ENCODE measurements at places on chromosomes 2 and 18. TPM values are rescaled to one million over a fixed set of nuclear protein-coding genes. Genes with fewer than 3 reads are reported as not detected.

SLC40A1 gene
- 3.0 TPM for total RNA-seq

POMC gene
- 6.8 TPM for total RNA-seq

DNA sequence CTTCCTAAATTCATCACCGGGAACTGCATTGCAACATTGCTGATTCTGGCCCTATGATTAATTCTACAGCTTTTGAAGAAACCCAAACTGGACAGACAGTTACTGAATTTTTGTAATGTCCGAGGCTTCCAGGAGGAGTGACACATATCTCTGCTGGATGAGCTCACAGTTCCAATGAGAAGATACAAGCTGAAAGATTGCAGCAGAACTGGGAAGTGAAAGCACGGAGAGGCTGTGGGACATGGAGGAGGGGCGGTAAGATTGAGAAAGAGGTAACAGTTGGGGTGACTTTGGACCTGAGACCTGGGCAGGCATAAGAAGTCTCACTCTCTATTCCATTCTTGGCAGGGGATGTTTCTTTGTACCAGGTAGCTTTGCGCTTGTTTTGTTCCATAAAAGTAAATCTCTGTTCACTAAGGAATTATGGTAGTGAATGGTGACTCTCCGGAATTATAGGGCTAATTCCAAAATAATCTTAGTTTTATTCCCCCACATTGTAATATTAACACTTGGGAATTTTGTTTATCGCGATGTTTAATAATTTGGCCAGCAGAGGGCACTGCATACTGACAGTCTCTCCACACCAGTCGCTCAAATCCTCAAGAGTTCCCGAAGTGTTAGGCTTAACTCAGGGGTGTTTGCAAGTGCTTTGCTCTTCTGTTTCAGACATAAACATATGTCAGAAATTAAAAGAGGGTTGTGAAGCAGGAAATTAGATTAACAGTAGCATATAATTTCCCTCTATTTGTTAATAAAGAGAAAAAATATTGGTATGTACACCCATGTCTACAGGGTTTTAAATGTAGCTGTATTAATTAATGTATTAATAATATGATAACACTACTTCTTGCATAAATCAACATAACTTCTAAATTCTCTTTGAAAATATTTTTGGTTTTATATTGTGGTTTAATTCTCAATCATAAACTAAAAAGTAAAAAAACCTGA is 201.4 kb downstream of the SOCS6 start:
- DNase-seq: no peak

UGT1A10 gene
- total RNA-seq: not detected

- DNase-seq: peak; percentile 42
These were observed 32.8 kb upstream of the DNAH7 start for GRCh38 chr2:196101325-196101991.

DNA sequence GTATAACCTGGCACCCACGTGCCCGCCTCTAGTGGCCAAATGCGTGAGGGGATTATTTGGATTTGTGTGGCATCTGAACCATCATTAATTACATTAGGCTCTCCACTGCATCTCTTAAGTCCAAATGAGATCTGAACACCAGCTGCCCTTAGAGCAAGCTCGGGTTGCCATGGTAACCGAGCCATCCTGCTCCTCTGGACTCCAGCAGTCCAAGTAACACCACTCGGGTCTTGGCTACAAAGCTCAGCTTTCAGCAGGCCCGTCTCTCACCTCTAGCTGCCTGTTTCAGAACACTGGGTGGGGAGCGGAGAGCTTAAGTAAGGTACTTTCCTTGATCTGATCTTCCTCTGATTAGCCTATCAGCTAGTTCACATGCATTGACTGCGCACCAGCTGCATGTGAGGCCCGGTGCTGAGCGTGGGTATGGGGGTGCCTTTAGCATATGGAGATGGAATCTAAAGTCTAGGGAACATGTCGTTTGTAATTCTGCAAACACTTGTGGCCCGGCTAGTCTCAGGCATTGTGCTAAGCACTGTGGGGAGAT is 14.1 kb upstream of the CYS1 start:
- DNase-seq: no peak

ST6GAL2 gene
- total RNA-seq: not detected

DNA sequence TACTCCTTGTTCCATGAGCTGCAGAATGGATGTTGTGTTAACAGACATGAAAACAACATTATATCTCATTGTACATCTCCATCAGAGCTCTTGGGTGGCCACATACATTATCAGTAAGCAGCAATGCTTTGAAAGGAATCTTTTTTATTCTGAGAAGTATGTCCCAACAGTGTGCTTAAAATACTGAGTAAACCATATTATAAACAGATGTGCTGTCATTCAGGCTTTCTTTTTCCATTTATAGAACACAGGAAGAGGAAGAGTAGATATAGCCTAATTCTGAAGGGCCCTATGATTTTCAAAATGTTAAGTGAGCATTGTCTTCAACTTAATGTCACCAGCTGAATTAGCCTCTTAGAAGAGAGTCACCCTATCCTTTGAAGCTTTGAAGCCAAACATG is 44.3 kb upstream of the CABYR start:
- DNase-seq: no peak

DNA sequence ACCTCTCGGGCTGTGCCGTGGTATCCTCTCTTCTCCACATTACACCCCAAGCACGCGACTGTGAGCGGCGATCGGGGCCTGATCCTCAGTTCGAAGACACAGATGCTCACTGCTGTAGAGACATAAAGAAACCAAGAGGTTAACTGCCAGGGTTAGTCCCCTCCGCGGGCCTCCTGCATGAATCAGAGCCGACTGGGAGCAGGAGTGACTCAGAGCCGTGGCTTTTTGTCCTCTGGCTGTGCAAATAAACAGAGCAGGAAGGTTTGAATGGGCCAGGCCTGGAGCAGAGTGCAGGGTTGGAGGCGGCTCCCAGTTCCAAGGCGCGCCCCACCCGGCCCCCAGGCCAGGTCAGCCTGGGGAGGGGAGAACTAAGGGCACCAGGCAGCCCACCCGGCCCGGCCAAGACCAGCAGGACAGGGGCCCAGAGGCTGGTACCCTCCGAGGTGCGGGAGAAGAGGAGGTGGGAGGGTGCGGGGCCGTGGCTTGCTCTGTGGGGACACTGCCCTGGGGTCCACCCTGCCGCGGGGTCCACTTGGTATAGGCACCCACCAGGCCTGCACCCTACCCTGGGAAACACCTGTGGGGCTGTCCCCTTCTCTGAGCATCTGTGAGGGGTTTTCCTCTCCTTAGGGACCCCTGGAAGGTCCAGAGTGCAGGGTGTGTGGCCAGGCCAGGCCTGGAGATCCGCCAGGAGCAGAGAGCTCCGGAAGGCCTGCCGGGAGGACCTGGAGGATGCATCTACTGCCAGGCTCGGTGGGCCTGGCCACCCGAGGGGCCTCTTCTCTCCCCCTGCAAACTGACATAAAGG is 16.5 kb downstream of the TWIST2 start:
- DNase-seq: peak; percentile 42

GPR45 gene
- not detected for total RNA-seq

- peak; percentile 80 for DNase-seq
These were observed 33.2 kb upstream of the FOSL2 start for GRCh38 chr2:28359222-28360057.

- DNase-seq: no peak
These were observed 78.6 kb downstream of the VAPA start for GRCh38 chr18:9992300-9992972.

- DNase-seq: no peak
These were observed 24.8 kb downstream of the MAP3K2 start for GRCh38 chr2:127362971-127363370.

GRCh38 chr2:217249121-217250012 is 389.5 kb upstream of the TNP1 start:
- no peak for DNase-seq

DNA sequence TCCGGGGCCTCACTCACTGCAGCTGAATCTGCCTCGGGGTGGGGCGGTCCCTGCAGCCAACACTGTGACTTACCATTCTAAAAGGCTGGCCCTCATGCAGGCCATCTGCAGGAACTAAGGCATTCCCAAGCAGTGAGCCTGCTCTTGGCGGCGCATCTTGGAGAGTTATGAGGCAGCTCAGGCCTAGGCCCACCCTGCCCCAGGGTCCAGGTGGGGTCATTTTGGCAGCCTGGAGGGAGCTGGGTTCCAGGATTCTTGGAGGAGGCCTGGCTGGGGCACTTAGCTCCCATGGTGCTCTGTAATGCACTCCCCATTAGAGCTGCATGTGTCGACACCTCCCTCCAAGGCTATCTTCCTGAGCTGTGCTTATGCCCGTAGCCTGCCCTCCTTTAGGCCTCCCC is 14.8 kb upstream of the BIN1 start:
- DNase-seq: no peak

DNA sequence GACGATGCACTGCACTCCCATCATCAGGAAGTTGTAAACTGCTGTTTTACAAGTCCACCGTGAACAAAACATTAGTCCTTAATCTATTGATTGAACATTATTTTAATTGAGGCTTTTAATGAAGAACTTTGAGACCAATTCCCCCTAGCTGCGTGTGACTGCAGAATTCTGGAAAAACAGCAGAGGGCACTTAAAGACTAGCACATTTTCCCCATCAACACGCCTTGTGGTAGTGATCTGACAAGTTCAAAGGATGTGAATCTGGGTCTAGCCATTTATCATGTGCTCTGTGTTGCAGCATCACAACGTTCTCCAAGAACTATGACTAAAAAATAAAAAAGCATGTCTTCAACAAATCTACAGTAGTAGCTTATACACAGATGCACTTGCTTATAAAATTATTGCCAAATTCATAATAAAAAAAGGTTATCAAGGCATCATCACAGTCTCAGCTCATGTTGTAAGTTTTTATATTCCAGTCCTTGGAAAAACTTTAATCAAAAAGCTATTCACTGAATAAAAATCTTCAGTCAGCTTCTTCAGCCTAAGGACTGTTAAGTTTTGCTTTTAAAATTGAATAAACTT is 35.8 kb downstream of the SKOR2 start:
- peak; percentile 17 for DNase-seq

ITGA4 gene
- total RNA-seq: 74.8 TPM

VPS54 gene
- 10.1 TPM for total RNA-seq

FKBP1B gene
- 0.99 TPM for total RNA-seq

HOXD4 gene
- not detected for total RNA-seq

- no peak for DNase-seq
These were observed 24.5 kb downstream of the MC2R start for GRCh38 chr18:13890761-13891361.

- DNase-seq: no peak
These were observed 12.2 kb downstream of the SCN2A start for GRCh38 chr2:165251366-165251765.

- DNase-seq: no peak
These were observed 416.3 kb downstream of the LRP1B start for GRCh38 chr2:141714496-141714895.

DNA sequence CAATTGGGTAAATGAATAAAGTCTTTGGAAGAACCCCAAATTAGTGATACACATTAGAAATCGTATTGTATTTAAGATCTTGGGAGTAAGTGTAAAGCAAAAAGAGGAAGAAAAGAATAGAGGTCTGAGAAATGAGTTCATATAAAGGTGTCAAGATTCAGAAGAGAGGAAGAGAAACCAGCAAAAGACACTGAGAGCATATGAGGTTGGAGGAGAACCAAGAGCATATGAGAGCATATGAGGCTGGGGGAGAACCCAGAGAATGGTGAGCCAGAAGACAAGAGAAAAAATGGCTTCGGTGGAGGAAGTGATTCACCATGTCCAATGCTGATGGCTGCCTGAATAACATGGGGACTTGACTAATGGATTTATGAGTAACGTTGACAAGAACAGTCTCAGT is 620.1 kb upstream of the GCFC2 start:
- no peak for DNase-seq

MOCOS gene
- total RNA-seq: 0.16 TPM

DNA sequence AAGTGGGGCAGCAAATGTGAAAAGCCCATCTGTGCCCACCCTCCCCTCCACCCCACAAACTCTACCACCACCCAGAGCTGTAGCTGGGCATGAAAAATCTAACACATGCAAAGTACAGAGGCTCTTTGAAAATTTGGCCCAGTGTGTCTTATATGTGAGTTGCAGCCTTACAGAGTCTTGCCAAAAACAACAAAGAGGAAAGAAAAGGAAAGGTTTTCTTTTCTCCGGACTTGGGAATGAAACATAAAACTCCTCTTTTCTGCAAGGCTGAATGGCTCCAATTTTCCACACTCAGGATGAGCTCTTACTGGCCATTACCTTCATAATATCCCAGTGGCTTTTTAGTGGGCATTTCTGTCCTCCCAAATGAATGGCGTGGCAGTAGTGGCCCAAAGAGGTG is 27.9 kb upstream of the POU3F3 start:
- no peak for DNase-seq

ADCYAP1 gene
- total RNA-seq: not detected

DNA sequence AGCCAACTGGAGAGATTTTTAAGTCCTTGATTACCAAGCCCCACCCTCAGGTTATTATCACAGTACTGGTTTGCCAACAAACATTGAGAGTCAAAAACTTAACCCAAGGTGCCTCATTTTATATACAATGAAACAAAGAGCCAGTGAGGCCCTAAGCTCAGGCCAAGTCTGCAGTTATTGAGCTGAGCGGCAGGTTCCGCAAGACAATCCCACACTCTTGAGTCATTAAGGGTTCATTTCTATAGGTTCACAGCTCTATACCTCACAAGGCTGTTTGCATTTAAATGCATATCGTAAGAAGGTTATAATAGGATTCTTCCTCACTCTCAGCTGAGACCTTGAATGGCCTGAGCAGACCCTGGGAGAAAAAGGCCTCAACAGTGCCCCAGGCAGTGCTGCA is 268.4 kb upstream of the RGPD4 start:
- DNase-seq: no peak

DNA sequence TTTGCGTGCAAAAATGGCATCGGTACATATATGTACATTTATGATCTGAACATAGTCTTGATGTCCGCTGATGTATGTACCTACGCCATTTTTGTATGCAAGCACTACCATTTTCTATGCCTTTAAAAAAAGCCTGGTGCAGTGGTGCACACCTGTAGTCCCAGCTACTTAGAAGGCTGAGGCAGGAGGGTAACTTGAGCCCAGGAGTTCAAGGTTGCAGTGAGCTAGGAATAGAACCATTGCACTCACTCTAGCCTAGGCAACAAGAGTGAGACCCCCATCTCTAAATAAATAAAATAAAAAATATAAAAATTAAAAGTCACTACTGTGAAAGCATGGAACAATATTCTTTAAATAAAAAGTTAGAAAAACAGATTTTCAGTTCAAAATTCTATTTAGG is 16.7 kb downstream of the RAB1A start:
- no peak for DNase-seq

- no peak for DNase-seq
These were observed 149.7 kb downstream of the RHBDD1 start for GRCh38 chr2:226985583-226985946.

Measured in activated naive CD8-positive, alpha-beta T cell treated with anti-CD3 and anti-CD28 coated beads for 36 hours (primary cell).